Kidney glomerular epithelial cell (primary cell): ENCODE measurements at places on chromosomes 11 and 22.

- DNase-seq: no peak
These were observed 67.8 kb downstream of the DEPDC5 start for GRCh38 chr22:31821572-31821971.

DNA sequence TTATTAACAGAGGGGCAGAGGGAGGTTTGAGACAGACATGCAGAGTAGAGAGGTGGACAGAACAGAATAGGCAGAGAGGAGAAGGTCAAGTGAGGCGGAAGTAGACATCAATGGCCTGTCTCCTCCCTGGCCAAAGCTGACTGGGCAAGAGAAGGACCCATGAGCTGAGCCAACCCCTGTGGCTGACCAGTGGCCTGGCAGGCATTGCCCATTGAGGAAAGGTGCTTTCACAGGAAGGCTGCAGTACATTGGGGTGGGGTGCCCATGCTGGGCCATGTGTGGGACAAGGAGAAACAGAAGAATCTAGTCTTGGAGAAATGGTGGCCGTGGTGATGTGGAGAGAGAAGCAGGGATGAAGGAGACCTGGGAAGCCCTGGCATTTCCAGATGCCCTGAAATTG is 76.0 kb downstream of the MYEOV start:
- DNase-seq: no peak

DNA sequence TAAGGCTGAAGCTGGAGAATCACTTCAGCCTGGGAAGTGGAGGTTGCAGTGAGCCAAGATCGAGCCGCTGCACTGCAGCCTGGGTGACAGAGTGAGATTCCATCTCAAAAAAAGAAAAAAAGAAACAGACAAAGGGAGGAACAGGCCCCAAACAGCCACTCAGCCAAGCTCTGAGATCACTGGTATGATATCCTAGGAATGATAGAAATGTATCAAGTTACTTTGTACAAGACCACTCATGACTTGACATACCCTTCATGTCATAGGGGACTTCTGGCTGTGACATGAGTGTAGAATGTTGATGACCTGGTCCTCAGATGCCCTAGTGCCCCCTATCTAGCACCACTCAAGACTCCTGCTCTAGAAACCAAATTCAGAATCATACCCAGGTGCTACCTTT is 216.5 kb downstream of the NAV2 start:
- DNase-seq: no peak

GRCh38 chr22:35133702-35134380 is 67.9 kb downstream of the ISX start:
- no peak for DNase-seq

- DNase-seq: no peak
These were observed 242.3 kb upstream of the B3GAT1 start for GRCh38 chr11:134654161-134654915.

DNA sequence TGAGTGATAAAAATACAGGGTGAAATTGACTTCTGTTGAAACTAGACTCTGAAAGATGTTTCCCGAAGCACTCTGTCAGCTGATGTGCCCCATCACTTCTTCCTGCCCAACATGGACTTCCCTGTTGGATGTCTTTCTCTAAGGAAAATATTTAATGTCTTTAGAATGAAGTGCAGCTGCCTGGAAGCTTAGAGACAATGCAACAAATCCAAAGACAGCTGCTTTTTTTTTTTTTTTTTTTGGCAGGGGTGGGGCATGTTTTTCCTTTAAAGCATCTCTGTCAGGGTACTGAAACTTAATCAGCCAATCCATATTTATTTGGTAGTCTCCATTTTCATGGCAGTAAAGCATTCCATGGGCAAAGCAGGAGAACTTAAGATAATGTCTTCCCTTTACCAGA is 5.9 kb downstream of the JAM3 start:
- DNase-seq: no peak

- no peak for DNase-seq
These were observed 10.2 kb upstream of the AMPD3 start for GRCh38 chr11:10444725-10445315.

DNA sequence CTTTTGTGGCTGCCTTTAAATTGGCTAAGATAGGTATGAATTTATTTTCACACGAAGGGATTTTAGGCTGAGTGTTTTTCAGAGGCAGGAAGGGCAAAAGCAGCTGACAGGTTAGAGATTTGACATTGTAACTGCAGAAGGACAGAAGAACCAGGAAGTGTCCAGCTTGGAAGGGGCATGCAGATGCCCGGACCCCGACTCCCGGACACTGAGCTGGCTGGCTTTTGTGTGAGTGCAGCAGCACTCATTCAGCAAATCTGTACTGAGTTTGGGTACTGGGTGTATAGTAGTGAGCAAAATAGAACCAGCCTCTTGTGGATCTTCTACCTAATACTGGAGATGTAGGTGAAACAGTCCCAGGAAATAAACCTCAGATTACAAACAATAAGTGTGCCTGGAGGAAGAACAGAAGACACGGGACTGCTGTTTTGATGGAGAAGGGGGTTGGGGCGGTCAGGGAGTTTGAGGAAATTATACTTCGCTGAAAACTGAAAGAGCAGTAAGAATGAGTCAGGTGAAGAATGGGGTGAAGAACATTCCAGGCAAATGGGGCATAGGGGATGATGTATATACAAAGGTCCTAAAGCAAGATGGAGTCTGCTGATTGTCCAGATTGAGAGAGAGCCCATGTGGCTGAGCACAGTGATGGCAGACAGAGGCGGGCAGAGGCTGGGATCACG is 64.6 kb downstream of the PPFIBP2 start:
- DNase-seq: no peak

- no peak for DNase-seq
These were observed 17.9 kb downstream of the UBE2L3 start for GRCh38 chr22:21585389-21585788.

- DNase-seq: no peak
These were observed 13.7 kb downstream of the APBB1 start for GRCh38 chr11:6405052-6405667.

DNA sequence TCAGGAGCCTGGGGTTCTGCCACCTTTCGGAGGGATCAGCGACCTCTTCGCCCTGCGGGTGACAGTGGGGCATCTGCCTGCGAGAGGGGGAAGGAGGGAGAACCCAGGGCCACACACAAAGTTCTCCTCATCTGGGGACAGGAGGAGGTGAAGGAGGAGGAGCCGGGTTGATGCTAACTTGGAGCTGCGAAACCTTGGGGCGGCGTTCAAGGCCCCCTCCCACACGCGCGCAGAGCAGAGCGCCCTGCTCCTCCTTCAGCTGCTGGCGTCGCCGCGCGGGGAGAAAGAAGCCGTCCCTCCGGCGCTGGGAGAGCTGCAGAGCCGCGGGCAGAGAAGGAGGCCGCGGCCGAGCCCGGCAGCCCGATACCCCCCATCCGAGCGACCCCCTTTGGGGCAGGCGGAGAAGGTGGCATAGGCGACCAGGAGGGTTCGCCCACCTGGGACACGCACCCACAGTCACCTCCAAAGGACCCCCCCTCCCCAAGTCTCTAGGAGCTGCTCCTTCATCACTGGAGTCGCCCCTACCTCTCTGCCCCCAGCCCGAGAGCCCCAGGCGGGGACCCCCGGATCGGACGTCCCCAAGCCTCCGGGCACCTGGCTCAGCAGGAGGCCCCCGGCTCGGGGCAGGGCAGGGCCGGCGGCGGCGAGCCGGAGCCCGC is at the start of gene RASD2:
RASD2 (plus strand) TSS at position 237 of the 659 bp plus-strand sequence. CDS start 5,979 bp downstream, outside the sequence.
- DNase-seq: peak; percentile 30

- no peak for DNase-seq
These were observed 80.1 kb upstream of the NNMT start for GRCh38 chr11:114215871-114216795.

GRCh38 chr11:114192841-114193389 is 103.3 kb upstream of the NNMT start:
- no peak for DNase-seq

GRCh38 chr11:10600570-10601248 is 32.2 kb upstream of the LYVE1 start:
- DNase-seq: no peak

GRCh38 chr11:60890696-60891095 is 15.7 kb downstream of the PRPF19 start:
- DNase-seq: no peak

GRCh38 chr11:27281740-27282590 is 81.0 kb downstream of the CCDC34 start:
- peak; percentile 83 for DNase-seq

DNA sequence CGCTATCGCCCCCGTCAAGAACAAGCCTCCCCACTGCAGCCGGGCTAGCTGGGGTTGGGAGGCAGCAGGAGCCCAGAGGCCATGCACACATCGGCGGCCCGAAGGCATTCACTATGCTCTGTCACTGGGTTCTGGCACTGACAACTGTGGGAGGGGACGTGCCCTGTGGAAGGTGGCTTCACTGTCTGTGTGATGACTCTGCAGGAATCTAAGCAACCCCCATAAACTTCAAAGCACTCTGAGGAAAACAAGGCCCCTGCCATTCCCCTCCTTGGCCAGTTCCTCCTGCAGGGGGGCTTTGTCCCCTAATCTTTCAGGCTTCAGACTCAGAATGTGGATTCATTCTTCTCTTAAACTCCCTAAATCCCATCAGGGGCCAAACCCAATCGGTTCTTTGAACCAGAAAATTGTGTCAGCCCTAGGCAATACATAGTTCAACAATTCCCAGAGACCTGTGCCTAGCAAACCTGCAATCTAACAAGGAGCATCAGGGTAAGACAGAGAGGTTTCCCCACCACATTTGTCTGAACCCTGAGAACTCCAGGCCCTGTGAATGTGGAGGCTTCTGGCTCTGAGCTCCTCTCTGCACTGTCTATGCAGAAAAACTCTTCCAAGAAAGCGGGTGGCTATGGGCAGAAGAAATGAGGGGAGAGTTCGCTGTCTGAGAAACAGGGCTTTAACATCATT is 1477.2 kb downstream of the TBC1D22A start:
- no peak for DNase-seq

DNA sequence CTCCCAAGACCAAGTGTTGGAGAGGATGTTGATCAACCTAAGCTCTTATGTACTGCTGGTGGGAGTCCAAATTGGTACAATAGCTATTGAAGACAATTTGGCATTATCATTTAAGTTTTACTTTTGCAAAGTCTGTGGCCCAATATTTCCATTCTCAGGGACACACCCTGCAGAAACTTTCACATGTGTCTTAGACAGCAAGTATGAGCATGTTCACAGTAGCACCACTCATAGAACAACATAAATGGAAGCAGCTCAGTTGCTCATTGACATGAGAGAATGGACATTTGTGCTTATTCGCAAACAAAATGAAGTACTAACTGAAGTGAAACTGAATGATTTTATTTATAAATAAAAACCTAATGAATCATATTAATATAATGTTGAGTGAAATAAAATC is 135.5 kb downstream of the NOX4 start:
- no peak for DNase-seq

- DNase-seq: no peak
These were observed 20.3 kb downstream of the FAM118B start for GRCh38 chr11:126231725-126232459.

DNA sequence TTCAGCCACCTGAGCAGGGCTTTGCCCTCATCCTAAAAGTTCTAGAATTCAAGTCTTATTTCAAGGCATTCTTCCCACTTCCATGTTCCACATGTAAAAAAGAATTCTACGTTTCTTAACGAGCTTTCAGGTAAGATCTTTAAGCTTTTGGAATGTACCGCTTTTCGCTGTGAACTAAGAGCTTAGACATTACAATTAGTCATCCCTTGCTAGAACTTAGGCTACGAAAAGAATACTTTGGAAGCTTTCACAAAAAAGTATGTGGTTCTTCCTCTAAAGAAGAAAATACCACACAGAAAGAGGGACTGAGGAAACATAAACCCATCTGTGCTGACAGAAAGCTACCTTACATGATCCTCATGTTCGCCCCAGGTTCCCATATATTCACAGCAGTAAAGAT is 1.9 kb downstream of the NUMA1 start:
- no peak for DNase-seq

DNA sequence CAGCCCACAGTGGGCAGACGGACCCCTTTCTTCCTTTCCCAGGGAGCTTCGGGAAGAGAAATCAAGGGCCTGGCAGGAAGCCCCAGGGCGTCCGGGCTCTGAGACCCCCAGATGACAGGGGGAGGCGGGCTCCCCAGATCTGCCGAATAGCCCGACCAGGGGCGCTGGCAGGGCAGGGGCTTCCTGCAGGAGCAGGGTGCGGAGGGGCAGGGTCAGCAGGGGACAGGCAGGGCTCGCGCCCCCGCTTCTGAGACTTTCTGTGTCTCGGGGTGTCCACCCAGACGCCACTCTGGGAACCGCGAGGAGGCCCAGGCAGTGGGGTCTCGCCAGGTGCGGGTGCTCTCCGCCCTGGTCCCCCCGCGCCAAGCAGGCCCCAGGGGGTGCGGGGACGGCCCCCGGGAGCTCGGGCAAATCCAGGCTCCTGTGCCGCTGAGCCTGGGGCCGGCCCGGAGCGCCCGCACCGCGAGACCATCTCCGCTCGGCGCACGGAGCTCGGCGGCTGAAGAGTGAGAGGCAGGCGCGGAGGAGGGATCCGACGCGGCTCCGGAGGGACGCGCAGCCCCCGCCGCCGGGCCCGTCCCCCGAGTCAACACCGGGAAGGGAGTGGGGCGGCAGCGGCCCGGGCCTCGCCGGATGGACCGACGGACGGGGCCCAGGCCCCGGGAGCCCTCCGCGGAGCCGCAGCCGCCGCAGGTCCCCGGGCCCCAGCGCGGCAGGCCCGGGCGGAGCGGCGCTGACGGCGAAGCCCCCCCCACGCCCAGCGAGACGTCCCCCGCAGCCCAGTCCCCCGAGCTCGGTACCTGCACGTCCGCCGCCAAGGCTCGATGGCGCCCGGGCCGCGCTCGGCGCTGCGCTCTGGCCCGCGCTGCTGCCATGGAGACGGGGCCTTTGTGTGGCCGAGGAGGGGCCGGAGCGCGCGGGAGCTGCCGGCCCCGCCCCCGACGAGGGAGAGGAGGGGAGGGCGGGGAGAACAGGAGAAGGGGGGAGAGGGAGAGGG is at the start of gene PLXNB2:
PLXNB2 (minus strand) TSS at position 894 of the 997 bp plus-strand sequence. CDS start 17,062 bp downstream, outside the sequence.
- DNase-seq: no peak

GRCh38 chr11:14618060-14618459 is 25.5 kb upstream of the PDE3B start:
- DNase-seq: no peak

- DNase-seq: peak; percentile 28
These were observed 254.1 kb downstream of the NTM start for GRCh38 chr11:131624531-131624930.

GRCh38 chr11:102776454-102776853 is 4.0 kb downstream of the MMP10 start:
- DNase-seq: no peak

DNA sequence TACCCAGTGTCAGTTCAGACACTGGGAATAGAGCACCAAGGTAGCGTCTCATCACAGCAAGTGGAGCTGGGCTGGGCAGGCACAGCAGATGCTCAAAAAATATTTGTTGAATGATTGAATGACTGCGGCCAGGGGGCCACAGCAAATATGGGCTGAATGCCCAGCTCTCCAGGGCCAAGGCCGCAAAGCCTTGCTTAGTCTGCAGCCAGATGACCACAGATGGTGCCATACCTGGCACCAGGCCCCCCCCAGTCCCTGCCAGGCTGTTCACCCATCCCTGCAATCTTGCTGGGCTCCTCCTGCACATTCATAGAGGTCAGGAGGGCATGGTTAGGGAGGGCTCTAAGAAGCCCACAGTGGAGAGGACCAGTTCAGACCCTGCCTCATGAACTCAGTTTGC is 32.9 kb downstream of the ZC3H7B start:
- DNase-seq: no peak
